ENCODE measurements at places on chromosomes 5 and 9.

DNA sequence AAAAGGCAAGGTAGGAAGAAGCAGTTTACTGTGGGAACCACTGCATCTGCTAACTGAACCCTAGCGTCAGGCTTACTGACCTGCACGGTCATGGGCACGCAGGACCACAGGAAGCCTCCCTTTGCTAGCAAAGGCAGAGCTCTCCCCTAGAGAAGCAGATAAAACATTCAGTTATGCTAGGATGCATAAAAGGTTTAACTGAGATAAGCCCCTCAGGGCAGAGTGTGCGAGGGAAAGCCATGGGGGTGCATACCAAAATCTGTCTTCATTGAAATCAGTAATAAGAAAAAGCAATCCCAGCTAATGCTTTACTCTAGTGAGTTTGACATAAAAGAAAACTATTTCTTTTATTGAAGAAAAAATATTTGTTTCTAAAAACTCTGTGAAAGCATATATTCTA lies 2403.7 kb upstream of the C9orf72 start:
- no peak for DNase-seq

DNA sequence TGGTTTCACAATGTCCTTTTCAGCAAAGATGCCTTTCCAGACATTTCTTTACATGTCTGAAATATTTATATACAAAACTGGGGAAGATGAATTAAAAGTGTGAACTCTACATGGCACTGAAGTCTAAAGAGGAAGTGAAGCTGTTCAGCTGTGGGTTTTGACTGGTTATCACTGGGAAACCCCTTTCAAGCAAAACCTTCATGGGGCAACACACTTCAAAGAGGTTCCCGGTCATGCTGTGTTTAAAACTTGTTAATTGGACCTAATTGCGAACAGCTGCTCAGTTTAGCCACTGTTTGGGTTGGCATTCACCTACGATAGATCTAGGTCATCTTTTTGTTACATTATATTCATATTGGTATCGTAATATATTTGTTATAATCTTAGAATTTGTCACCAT lies 20.0 kb upstream of the GDNF start:
- no peak for DNase-seq

- DNase-seq = no peak
Observed at GRCh38 chr9:68817079-68817875, 112.2 kb downstream of the PIP5K1B start.

DNA sequence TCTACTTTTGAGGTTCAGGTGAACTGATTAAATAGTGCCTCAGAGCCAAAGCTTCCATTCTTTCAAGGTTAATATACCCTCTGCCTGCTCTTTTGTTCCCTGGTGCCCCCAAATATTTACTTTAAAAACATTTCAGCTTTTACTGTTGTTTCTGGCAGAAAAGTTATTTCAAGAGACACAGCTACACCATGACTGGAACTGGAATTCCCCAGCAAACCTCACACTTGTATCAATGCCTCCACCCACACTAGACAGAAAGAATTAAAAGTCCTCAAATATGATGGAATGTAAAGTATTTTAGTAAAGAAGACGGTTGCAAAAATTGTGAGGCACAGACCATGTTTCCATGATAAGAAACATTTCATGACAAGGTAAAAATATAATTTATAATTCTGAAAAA lies 720.2 kb upstream of the TYRP1 start:
- no peak for DNase-seq

DNA sequence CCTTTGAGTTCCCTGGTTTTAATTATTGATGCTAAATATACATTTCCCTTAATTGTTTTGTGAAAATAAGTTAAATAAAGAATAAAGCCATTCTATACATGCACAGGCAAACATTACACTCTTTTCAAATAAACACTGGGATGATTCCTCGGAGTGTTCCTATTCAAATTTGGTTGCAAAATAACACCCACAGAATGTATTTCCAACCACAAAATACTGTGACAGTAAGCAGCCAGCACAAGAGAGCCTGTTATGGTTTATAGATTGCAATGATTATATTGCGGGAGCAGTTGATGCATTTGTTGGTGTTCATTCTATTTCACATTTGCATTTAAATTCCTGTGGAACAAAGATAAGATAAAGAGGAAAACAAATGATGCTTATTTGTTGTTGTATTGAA lies 632.6 kb upstream of the WWC1 start:
- no peak for DNase-seq

DNA sequence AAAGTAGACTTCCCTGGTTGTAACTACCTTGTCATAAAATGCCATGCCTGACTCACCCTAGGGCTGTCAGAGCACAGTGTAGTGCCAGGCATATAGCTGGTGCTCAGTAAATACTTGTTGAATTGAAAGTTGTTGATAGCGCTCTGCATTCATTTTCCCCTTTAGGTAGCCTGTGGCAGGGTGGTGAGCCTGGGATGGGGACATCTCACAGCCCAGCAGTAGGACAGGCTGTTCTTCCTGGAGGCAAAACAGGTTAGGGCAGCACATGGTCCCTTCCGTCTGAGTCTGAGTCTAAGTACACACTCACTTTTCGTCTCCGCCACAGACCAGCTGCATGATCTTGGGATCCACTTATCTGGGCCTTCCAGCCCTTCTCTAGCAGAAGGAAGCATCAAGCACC lies 401.9 kb downstream of the ZSWIM6 start:
- no peak for DNase-seq

DNA sequence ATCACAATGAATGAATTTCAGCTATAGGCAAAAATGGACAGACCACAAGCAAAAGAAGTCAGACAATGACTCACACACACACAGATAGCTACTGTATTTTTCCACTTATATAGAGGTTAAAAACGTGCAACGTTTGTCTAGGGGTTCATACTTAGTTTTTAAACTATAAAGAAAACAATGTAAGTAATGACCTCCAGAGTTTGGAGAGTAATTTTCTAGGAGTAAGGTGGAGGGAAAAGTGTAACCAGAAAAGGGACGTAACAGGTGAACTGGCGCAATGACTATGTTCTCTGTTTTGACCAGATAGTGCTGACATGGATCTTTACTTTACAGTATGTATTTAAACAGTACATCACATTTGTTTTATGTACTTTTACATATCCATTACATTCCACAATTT lies 51.1 kb downstream of the FNIP1 start:
- DNase-seq = no peak

GRCh38 chr9:95078939-95079338 lies 238.6 kb downstream of the FANCC start:
- DNase-seq = no peak

- no peak for DNase-seq
Observed at GRCh38 chr9:134130503-134131375, 5.1 kb upstream of the WDR5 start.

DNA sequence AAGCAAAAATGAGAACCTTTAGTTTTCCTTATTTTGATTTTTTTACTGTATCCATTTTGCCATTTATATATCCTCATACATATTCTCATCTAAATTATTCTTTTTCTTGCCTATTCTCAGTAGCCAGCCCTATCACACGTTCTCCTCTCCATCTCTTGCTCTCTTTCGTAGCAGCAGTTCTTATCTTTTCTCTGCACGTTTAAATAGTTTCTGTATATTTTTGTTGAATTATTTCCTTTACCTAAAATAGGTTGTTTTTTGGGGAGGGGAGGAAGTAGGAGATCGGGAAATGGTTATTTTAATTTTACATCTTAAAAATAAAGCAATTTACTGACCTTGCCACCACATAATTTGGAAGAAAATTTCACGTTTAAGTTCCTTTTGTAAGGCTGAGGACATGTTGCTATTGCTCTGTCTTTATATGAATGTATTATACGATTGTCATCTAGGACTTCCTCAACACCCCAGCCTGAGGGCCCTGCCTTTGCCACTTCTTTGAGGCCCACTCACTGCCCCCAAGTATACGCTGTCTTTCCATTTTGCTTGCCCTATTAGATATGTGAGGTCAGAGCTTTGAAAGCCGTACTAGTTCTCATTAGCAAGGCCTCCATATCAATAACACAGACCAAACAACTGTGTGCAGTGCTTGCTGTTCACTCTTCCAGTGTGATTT lies 140.3 kb downstream of the GNAQ start:
- no peak for DNase-seq

DNA sequence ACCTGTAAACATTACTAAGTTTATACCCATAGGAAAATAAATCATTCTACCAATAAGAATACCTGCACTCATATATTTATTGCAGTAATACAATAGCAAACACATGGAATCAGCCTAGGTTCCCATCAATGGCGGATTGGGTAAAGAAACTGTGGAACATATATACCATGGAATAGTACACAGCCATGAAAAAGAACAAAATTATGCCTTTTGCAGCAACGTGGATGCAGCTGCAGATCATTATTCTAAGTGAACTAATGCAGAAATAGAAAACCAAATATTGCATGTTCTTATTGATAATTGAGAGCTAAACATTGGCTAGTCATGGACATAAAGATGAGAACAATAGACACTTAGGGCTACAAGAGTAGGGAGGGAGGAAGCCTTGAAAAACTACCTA lies 667.4 kb upstream of the WWC1 start:
- no peak for DNase-seq

GRCh38 chr9:32399110-32399815 lies 14.8 kb downstream of the ACO1 start:
- DNase-seq = no peak

Data from GM12892 (cell line).